GM12864 (cell line): ENCODE measurements at places on chromosomes 7 and 10.

GRCh38 chr7:10939237-10939910 lies 34.3 kb upstream of the PHF14 start:
- DNase-seq = peak; percentile 10

DNA sequence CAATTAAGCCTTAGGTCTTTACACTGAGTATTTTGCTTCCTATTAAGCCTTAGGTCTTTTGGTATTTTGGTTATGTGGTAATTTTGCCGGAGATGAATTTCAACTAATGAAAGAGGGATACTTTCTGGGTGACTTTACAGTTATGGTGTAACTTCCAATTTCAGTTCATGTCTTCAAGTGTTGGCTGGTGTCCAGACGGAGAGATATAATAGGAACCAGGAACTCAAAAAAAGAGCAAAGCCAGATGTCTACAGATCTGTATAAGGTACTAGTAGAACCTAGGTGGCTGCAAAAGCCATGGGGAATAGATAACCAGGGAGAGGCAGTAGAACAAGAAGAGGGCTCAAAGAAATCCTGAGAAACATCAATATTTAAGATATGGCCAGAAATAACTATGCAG lies 12.3 kb downstream of the ERCC6 start:
- DNase-seq = no peak

GRCh38 chr10:3665316-3665908 lies 119.6 kb downstream of the KLF6 start:
- DNase-seq = no peak

- DNase-seq = no peak
Measured at GRCh38 chr7:15370441-15370840, 191.4 kb downstream of the AGMO start.

DNA sequence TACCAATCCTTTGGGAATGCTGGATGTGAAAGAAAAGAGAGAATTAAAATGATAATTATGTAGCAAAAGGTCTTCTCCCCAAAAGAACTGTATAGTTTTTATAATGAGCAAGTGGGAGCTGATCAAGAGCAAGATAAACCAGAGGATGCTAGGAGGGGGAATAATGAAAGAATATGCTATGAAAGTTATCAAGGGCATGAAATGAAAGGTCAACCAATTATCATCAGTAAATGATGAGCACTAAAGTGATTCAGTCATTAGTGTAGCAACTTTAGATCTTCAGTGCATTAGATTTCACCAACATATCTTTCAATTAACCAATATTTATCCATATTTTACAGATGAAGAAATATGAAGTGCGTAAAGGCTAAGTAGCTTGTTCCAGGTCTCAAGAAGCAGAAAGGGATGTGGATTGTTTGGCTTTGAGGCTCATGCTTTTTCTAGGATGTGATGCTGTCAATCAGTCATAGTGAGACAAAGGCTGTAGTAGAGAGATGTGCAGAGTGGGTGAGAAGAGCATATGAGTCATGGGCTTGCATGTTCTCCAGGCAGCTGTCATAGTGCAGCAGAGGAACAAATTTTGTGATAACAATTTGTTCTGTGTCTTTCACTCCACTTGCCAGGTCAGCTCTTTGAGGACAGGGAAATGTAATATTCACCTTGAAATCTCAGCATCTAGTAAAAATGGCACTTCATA lies 5.7 kb upstream of the OR2F2 start:
- DNase-seq = no peak

GRCh38 chr10:9853405-9854355 lies 1164.0 kb upstream of the CELF2 start:
- no peak for DNase-seq

DNA sequence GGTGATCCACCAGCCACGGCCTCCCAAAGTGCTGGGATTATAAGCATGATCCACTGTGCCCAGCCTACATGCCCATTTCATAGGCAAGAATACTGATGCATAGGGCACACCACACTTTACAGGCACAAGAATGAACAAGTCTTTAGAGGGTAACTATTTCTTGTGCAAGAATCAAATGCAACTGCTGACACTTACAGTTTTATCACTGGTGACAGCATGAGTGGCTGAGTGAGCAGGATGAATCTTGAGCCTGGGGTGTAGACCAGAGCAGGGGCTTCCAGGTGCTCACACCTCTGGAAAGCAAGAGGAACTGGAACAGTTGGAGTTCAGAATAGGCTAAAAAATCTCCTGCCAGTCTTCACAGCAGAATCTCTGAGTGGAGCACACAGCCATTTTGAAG lies 287.5 kb downstream of the KCNMA1 start:
- no peak for DNase-seq

DNA sequence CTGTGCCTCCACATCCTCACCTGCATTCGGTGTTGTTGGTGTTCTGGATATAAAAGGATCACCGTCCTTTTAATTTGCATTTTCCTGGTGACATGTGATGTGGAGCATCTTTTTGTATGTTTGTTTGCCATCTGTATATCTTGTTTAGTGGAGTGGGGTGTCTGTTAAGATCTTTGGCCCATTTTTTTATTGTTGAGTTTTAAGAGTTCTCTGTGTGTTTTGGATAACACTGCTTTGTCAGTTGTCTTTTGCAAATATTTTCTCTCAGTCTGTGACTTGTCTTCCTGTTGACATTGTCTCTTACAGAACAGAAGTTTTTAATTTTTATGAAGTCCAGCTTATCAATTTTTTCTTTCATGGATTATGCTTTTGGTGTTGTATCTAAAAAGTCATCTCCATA lies 38.5 kb downstream of the DYNC2I1 start:
- DNase-seq = no peak
